ENCODE measurements at places on chromosomes 1 and 21.
A peak's percentile ranks its signal among the peaks of the same experiment; 100 is the strongest.

DNA sequence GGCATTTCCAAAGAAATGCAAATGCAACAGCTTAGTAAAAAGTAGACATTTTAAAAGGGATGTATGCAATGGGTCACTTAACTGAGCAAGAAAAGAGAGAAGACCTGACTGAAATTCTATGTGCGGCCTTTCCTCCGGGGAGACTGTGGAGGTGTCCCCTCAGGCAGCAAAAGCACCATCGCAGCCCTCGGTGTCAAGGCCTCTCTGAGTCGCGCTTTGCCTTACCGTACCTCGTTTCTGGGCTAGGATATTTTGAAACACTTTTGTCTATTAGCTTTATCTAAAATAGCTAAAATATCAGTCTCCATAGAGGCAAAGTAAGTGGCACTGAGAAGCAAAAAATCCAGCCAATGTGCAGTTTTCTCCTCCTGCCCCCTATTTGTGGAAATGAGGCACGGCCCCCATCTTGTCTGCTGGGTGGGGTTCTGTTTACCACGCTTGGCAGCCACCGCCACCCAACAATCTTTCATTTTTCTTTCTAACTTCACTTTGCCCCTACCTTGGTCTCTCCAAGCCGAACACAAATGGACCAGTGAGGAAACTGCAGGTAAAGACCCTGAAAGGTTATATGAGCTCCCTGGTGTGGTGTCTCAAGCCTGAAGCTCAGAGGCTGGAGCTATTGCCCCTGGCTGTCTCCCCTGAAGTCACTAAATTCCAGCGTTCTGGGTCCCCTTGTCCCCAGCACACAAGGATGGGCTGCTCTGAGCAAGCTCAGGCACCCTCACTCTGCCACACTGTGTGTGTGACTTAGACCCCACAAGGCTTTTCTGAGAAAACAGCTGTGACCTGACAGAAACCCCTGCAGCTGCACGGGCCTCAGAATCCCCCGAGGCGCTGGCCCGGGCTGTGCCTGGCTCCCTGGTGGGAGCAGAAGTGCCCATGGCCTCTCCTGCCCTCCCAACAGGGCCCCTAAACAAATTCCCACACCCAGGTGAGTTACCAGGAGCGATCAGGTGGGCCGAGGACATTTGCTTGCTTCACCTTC is 1.6 kb downstream of the CD247 start:
- no peak for DNase-seq

GRCh38 chr1:60808676-60809075 is 273.7 kb upstream of the NFIA start:
- no peak for DNase-seq

GRCh38 chr1:232793944-232794343 is 11.3 kb upstream of the MAP10 start:
- DNase-seq, result peak; percentile 86

GRCh38 chr1:10108134-10108663 is 75.4 kb downstream of the UBE4B start:
- peak; percentile 44 for DNase-seq

DNA sequence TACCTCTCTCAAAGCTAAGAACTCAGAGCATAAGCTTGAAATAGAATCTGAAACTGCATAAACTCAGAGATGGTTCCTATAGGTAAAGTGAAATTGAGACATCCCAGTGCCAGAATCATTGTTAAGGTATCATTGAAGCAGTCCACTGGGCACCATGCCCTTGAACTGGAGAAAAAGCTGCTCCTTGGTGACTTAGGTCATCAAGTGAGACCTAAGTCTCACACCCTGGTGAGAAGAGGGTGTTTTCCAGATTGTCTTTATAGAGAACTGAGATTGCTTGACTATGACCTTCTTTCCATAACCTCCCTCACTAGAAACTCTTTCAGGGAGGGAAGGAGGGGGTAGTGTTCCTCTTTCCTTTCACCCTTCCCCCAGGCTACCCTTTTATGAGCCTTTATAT is 9.4 kb upstream of the ATP6V1G3 start:
- DNase-seq, result no peak

- no peak for DNase-seq
Observed at GRCh38 chr1:95954585-95954984, 720.6 kb downstream of the RWDD3 start.

- DNase-seq, result no peak
Observed at GRCh38 chr1:1597275-1597930, 2.5 kb downstream of the FNDC10 start.

- no peak for DNase-seq
Observed at GRCh38 chr1:40840526-40841323, 21.4 kb downstream of the CITED4 start.

GRCh38 chr1:184953600-184954219 is 20.6 kb downstream of the NIBAN1 start:
- peak; percentile 52 for DNase-seq

- peak; percentile 80 for DNase-seq
Observed at GRCh38 chr1:8043621-8044020, 17.5 kb upstream of the ERRFI1 start.

DNA sequence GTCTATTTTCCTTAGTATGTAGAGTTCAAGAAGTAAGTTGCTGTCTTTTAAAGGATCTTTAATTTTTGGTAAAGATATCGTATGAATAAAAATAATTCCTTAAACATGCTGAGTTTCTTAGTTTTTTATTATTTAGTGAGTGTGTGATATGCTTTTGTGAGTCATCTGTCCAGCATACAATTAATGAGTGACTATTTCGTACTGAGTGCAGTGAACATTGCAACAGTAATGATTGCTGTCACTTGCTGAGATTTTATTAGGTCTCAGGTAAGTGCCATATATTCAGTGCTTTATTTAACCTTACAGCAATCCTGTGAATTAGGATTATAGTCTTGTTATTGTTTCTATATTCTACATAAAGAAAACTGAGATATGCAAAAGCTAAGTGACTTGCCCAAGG is 22.6 kb downstream of the MIGA1 start:
- DNase-seq, result no peak

DNA sequence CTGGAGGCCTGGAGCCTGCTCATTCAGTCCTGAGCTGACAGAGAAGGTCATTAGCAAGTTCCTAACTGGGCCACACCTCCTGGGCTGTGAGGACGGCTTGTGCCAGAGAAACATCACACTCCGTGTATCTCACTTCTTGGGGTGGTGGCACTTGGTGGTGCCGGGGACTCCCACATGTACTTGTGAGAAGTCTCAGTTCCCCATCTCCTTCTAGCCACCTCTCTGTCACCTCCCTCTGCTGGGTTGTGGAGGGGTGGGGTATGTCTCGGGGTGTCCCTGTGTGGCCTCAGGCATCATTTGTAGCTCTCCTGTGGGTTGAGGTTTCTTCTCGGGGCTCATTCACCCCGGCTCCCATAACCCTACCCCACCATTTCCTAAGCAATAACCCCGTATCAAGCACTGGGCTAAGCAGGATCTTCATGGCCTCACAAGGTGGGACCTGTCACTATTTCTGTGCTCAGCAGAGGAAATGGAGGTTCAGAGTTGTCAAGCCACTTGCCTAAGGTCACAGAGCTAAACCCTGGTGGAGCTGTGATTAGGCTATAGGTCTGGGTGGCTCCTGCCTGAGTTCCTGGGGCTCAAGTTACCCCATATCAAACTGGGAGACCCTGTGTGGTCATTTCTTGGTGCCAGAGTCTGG is 62.5 kb downstream of the UBIAD1 start:
- no peak for DNase-seq

DNA sequence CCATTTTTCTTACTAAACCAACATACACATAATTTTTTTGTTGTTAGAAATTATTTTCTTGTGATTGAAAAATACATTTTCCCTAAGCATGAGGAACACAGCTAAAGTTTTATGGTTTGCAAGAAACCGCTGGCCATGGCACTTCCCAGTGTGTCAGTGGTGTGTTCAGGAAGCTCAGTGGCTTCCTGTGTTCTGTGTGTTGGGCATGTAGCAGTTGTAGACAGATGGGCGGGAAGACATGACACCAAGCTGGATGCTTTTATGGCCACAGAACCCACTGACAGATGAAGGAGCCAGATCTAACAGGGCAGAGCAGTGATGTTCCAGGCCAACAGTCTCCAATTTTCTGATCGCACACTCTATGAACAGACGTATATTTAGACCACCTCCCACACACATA is 119.8 kb downstream of the GALNT2 start:
- no peak for DNase-seq

DNA sequence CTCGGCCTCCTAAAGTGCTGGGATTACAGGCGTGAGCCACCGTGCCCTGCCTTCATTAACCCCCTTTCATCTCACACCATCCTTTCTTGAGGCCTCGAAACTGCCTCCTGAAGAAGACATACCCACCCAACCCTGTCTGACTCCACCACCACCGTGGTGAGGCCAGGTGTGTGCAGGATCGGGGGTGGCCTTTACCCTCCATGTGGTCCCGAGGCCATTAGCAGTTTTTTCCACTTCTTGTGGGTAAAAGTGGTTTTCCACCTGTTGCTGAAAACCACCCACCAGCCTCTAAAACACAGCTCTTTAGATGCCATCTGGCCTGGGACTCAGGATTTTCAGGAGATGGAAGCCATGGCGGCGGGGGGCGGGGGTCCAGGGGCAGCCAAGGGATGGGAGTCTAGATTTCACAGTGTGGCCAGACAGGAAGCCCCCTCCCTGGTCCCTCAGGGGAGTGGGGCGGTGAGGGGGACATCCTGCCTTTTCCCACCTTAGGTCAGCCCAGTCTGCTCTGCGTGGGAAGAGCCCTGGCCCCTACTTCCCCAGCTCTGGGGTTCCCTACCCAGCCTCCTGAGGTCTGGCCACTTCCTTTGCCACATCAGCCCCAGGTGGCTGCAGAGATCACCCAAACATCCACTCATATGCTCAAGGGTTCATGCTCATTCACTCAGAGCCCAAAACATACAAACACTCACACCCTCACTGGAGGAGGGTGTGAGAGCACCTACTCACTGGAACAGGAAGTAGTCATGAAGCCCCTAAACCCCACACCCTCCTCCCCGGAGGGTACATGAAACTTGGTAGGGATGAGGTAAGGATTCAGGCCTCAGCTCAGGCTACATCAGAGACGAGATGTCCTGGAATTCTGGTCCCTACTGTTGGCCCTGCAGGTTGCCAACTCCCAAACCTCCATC is 2.3 kb downstream of the FGR start:
- no peak for DNase-seq

Data from fibroblast of villous mesenchyme (primary cell).